ENCODE measurements at places on chromosomes 5 and 9.
A peak's percentile ranks its signal among the peaks of the same experiment; 100 is the strongest.

- peak; percentile 23 for DNase-seq
Observed at GRCh38 chr9:2771661-2772060, 54.4 kb downstream of the KCNV2 start.

- peak; percentile 57 for DNase-seq
Observed at GRCh38 chr9:89154651-89155336, 23.8 kb downstream of the SHC3 start.

DNA sequence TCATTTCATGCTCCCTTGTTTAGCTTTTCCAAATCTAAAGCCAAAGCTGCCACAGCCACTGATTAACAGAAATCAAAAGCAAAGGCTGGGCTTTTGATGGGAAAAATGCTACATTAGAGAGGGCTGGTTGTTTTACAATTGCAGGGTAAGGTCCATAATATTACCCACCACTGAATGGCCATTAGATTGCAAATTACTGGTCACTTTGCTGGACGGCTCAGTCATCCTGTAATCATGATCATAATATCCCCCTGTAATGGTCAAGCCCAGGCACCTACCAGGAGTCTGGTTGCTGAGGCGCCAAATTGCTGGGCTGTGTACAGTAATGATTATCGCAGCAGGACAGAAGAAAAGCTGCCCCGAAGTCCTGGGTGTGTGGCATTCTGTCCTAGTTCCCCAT, 286.5 kb downstream of the ZSWIM6 start:
- DNase-seq: no peak

- no peak for DNase-seq
Observed at GRCh38 chr5:35285011-35285410, 54.7 kb upstream of the PRLR start.

- peak; percentile 24 for DNase-seq
Observed at GRCh38 chr5:146440870-146441495, 6.2 kb upstream of the TCERG1 start.

DNA sequence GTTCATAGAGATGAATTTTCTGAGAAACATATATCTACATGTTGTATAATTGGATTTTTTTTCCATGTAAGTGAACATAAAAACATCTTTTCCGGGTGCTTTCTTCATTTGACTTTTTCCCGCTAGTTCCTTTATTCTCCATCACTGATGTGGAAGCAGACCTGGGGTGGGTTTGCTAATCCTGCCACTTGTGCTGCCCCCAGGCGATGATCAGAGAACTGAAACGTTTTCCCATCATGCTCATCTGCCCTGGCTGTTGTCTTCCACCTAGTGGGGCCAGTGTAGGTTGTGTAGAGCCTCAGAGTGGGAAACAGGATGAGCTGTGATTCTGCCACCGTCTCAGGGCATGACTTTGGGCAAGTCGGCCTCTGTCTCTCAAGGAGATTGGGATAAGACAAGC, 34.2 kb upstream of the TGFBR1 start:
- DNase-seq: no peak

- DNase-seq: no peak
Observed at GRCh38 chr9:78289474-78289873, 7.5 kb upstream of the PSAT1 start.

GRCh38 chr9:99069546-99069945, 35.4 kb upstream of the TGFBR1 start:
- DNase-seq: no peak

GRCh38 chr9:104868687-104869404, 59.1 kb downstream of the ABCA1 start:
- no peak for DNase-seq

DNA sequence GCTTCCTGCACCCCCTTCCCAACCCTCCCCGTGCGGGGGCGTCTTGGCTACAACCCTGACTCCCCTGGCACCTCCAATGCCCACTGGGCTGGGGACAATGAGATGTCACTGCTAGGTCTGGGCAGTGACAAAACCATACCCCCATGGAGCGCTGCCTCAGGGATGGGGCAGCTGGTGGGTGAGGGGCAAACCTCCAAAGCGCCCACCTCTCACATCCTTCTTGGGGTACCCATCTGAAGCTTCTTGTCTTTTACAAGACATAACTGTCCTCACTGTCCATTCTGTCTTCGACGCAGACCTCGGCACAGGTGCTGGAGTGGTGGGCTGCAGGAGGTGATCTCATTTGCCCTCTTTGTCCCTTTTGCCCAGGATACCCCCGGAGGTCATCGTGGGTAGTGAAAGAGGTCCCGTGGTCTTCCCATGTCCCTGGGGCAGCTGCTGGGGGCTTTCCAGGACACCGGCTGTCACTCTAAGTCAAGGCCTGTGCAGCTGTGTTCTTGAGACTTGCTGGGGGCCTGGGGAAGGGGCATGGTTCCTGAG, 27.8 kb upstream of the CSF1R start:
- no peak for DNase-seq

DNA sequence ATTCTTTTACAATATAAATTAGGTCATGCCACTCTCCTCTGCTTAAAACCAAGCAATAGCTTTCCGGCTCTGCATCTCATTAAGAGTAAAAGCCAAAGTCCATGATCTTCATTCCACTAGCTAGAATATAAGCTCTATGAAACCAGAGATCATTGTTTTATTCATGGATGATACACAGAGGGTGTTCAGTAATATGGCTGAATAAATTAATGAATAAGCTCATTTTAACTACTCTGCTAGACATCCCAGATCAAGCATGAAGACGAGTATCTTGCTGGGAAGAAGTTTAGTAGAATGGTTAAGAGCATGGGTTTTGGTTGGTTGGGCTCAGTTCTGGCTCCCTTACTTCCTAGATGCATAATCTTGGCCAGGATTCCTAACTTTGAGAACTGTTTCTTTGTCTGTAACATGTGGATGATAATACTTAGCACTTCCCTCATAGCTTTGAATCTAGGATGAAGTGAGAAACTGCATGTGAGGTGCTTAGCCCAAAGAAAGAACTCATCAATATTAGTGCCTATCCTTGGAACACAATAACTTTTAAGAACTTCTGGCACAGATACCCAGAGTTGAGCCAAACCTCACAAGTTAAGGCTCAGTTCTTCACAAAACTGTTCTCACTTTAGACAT, 106.8 kb downstream of the MSX2 start:
- no peak for DNase-seq

GRCh38 chr5:43041669-43042175, 1.6 kb upstream of the ANXA2R start:
- DNase-seq: peak; percentile 62

DNA sequence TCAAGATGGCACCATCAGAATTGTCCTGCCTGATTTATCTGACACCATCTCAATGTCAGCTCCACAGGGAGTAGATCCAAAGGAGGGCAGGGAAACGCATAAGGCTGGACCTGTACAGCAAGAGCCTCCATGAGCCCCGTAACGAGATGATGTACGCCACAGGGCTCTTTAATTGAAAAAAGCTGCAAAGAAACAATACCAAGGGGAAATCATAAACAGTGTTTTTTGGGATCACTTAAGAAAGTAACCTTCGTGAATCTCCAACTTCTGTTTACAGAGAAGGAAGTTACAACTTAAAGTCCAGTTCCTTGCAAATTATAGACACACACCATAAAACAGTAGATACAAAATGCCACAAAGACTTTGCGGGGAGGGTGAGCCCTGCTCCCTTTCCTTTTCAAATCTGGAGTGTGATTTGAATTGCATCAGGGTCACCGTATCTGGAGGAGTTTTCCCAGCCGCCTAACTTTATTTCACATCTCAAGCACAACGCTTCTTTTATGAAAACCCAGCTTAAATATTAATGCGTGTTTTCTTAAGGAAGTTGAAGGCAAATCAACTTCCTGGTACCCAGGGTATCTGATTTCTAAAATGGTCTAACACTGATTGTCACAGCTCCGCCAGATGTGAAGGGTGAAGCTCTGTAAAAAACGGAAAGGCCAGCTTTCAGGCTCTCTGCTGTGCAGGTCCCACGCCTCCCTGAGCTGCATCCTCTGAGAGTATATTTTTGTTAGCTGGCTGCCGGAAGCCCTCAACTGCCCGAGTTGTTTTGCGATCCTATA, 88.9 kb downstream of the EBF1 start:
- no peak for DNase-seq

- DNase-seq: no peak
Observed at GRCh38 chr5:178297751-178298150, 65.1 kb upstream of the PHYKPL start.

DNA sequence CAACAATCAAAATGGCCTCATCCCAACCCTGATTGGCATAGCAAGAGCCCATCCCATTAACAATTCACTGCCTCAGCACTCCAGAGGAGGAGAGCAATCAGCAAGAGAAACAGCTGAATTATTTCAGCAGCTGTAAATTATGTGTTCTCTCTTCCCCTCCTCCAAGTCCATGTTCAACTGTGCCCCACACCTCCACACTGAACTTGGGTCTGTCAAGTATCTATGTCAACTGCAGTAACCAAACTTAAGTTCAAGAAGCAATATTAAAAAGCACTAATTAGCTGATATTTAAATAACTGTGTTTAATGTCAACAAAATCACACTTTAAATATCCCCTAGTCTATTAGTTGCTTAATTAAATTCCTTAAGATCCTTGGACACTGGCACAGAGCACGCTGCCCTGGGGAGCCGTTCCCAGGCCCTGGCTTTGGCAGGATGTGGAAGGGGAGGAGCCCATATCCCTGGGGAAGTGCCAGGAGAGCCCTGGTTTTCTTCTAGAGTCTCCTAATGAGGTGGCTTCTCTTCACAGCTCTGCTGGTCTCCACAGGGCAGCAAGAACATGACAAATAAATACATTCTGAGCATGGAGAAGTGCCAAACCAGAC, 50.6 kb downstream of the SIL1 start:
- DNase-seq: peak; percentile 64

GRCh38 chr5:179214678-179215077, 130.6 kb downstream of the ADAMTS2 start:
- DNase-seq: no peak

- DNase-seq: no peak
Observed at GRCh38 chr5:140690376-140690932, 716 bp downstream of the HARS1 start.

DNA sequence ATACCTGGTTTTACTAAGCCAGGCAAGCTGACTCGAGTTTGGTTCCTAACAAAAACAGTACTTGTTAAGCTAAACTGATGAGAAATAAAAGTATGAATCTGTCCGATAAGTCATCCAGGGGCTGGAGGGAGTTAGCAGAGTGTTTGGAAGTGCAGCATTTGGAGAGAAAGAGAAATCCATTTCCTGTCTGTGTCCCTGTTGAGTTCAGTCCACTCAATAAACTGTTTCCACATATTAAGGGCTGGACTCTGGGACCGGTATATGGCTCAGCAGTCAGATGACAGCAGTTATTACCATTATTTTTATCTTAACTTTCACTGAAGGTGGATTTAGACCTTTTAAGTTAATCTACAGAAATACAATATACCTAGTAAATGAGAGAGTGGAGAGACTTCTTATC, 130.6 kb upstream of the ADRA1B start:
- no peak for DNase-seq

DNA sequence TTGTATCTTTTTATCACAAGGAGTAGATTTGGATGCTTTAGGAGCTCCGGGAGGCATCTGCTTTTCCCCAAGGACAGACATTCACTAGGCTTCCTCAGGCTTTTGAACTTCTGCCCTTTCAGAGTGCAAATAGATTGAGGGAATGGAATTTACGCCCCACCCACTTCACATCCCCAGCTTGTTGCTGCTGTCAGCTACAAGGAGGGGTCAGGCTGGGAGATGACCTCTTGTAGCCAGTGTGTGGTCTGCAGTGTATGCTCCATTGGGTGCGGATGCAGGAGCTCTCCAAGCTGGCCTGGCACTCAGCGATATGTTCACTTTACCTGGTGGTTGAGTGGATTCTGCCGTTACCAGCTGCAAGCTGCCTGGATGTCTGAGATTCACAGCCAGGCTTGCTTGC, 6.4 kb downstream of the TNFSF15 start:
- no peak for DNase-seq

DNA sequence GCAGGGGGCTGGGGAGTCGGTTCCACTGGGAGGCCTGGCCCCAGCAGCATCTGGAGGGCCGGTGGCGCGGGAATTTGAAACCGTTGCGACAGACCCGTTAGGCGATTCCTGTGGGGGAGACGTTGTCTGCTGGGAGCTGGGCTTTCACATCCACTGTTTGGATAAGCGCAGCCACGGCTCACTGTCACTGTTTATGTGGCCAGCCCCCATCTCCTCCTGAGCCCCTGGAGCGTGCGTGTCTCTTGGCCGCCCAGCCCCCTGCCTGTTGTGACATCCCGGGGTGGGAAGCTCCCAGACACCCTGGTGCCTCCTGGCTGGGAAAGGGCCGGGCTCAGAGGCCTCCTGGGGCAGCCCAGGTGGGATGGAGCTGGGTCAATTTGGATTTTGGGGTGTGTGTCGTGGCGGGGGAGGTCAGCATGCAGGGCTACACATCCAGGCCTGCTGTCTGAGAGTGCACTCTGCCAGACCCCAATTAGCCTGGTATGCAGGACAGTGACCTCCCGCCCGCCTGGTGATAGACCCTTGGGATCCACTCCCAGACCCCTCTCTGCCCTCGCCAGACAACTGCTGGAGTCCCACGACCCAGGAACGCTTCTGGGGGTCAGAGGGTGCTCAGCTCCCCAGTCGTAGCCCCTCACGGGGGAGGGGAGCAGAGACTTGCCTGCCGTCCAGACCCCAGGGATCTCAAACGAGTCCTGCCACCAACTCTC, 62.0 kb upstream of the RNU6ATAC start:
- no peak for DNase-seq

DNA sequence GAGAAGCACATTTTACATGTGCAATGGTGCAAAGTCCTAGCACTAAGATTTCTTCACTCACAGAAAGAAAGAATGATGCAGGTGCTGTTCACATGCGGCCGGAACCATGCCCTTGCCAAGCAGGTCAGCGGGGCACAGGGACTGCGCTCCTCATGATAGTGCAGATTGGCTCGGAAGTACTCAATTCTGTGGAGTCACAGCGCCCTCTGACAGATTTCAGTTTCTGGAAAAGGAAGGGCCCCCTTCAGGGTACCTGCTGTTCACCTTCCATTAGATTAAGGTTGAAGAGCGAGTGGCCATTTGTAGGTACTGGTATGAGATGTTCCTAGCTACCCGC, 75.7 kb downstream of the TMC1 start:
- no peak for DNase-seq

GRCh38 chr9:38689678-38690077, 30.3 kb downstream of the FAM240B start:
- DNase-seq: no peak

DNA sequence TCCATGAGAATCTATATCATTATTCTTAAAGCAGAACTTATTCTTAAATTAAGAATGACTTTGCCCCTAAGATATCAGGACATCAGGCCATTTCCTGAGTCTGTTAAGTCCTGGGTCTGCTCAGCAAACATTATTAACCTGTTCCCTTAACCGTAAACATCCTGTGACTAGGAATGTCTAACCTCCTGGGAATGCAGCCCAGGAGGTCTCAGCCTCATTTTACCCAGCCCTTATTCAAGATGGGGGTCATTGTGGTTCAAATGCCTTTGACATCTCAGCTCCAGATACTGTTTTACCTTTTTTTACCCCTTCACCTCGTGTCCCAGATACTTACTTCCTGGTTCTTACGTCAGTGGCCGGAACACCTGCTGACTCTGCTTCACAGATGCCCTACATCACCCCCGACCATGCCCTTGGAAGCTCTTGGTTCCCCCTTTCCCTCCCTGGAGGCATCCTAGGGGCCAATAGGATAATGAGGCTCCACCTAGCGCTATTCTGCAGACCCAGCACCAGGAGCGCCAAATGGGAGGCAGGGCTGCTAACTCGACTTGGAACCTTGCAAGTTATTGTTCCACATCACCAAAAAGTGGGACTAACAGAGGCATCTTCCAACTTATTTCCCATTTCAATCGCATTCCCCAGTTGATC, 182.5 kb downstream of the MED10 start:
- no peak for DNase-seq

GRCh38 chr9:122781671-122782070, 7.1 kb upstream of the OR5C1 start:
- DNase-seq: no peak
